Activated effector memory CD4-positive, alpha-beta T cell treated with Interleukin-2 at 50 U/mL for 16 hours (primary cell): ENCODE measurements at places on chromosomes 4 and X.
A peak's percentile ranks its signal among the peaks of the same experiment; 100 is the strongest.

DNA sequence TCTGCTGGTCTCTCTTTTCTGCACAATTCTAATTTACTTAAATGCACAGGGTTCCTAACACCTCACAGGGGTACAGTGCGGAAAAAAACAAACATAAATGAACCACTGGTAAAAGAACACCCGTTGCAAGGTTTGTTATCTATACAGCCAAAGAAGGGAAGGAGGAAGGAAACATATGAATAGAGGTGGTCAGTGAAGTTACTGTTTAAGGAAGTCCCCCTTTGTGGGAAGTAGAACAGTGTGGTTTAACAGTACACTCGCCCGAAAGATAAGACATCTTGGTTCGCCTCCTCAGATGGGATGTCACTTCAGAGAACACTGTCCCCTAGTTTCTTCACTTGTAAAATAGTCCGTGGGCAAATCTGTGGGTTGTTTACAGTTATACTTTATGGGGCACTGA, 57.5 kb downstream of the TEC start:
- DNase-seq = no peak

DNA sequence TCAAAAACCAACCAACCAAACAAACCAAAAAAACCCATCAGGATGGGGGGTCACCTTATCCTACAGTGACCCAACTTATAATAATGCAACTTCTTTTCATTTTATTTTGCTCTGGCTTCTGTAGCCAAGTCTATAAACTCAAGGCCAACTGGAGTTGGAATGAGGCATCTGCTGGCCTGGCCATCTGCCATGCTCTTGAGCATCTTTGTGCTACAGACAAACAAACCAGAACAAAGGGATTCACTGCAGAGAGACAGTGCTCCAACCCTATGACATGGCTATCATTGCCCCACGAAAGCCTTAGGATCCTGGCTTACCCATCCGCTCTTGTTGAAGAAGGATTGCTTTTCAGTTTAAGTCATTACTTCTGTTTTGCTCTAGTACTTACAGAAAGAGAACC, 49.2 kb upstream of the SCRG1 start:
- DNase-seq = no peak

GRCh38 chrX:15050395-15050794, 177.2 kb downstream of the MOSPD2 start:
- DNase-seq = no peak

- no peak for DNase-seq
Measured at GRCh38 chrX:2931155-2931554, 2.0 kb upstream of the ARSD start.

DNA sequence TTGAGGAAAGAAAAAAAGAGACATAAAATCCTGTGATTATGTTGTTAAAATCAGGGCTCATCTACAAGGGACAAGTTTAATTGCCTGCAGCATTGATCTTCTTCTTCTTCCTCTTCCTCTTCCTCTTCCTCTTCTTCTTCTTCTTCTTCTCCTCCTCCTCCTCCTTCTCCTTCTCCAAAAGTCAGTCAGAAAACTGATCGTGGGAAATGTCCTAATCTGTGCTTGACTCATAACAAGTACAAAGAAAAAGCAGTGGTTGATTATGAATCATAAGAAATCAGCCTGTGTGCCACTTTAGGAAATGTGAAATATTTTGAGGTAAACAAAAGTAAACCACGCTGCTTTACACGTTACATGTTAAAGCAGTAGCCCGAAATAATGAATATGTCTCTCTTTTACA, 2.7 kb upstream of the ATP10D start:
- DNase-seq = no peak

- no peak for DNase-seq
Measured at GRCh38 chr4:156536661-156537060, 434.9 kb downstream of the PDGFC start.

DNA sequence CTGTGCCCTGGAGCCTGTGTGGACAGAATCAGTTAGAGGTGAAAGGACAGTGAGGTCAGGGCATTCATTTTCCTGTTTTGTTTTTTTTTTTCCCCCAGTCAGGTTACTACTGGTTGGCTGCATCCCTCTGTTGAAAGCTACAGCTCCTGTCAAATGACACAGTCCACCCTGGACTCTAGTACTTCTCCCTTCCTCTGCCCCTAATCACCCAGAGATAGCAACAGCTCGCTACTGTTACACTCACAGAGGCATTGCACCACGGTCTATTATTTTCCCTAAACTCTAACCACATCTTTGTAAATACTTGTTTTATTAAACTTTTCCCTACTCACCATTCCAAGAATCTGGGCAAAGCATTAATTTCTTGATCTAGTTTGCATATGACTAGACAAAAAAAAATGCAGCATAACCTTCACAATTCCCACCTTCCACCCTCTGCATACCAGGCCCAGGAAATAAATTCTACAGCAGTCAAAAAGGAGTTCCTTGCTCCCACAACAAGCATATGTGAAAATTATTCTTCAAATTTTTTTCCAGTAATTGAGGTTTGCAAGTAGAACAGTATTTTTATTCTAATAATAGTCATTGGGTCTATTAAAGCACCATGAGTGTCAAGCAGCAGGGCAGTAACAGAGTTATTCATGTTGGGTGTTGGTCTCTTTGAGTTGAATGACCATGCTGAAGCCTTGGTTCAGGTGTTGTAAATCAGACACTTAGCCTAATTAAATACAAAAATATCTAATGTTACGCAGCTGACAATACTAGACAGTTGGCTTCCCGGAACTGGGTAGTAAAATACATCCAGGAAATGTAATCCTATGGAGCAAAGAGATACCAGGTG, 329.2 kb downstream of the INPP4B start:
- DNase-seq = no peak

DNA sequence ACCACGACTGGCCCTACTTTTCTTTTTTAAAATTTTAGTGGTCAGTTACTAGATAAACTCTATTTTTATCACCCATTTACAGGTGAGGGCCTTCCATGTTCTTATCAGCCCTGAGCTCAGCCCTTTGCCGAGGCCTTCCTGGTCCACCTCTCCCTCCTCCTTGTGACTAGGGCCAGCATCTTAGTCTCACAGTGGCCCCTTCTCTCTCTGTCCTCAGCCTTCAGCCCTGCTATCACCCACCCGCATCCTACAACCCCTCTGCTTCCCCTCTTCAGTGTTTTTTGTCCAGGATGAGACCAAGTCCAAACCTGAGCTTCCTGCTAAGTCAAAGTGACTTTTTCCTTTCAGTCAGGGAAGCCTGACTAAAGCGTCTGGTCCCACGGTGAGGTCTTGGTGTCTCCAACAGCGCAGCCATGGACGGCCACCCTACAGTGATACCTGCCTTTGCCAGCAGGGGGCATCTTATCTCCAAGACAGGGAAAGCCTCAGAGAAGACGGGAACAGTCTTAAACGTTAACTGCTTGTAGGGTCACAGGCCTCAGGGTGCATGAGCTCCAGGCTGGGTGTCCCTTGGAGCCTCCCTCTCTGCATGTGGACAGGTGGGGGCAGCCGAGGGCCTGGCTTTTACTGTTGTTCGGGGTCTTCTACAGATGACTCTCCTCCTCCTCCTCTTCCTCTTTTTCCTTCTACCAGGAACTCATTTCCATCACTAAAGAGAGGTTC, 11.7 kb upstream of the GAGE10 start:
- DNase-seq = peak; percentile 49

GRCh38 chr4:185771711-185772390, 40.1 kb downstream of the SORBS2 start:
- no peak for DNase-seq

GRCh38 chr4:13164783-13165331, 319.3 kb downstream of the RAB28 start:
- DNase-seq = no peak

- peak; percentile 25 for DNase-seq
Measured at GRCh38 chr4:142703694-142704309, 142.3 kb downstream of the INPP4B start.

DNA sequence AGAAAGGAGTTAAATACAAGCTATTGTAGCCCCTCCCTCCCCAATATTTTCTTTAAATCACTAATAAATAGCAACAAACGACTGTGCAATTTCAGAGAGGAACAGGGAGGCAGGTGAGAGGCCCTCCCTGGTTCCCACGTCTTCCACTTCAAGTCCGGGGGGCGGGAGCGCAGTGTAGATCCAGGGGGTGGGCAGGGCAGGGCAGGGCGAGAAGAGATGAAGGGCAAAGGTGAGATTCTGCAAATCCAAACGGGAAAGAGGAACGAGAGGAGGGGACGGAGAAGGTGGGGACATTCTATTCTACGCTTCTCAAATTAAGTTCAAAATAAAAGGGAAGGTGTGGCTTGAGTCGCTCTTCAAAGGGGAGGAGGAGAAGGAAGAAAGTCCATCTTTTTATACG, 6.8 kb downstream of the NKX6-1 start:
- no peak for DNase-seq

DNA sequence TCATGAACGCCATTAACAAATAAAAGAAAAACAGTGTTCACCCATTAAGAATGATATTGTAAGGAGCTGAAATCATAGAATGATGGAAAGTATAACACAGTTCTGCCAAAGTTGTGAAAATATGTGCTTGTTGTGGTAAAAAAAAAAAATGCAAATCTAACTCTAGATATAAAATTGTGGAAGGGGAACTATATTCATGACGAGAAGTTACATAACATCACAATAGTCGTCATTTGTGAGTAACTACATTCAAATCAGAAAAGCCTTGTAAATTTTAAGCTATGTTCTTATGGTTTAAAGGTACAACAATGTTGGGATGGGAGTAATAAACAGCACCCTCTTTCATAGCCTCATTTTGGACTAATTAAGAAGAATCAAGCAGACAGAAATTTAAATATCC, 57.6 kb upstream of the PRDM8 start:
- DNase-seq = no peak

GRCh38 chr4:64068096-64068495, 341.2 kb downstream of the TECRL start:
- DNase-seq = no peak

GRCh38 chrX:132843363-132843762, 115.1 kb downstream of the HS6ST2 start:
- no peak for DNase-seq

- no peak for DNase-seq
Measured at GRCh38 chr4:40458683-40459082, 123.5 kb downstream of the CHRNA9 start.

DNA sequence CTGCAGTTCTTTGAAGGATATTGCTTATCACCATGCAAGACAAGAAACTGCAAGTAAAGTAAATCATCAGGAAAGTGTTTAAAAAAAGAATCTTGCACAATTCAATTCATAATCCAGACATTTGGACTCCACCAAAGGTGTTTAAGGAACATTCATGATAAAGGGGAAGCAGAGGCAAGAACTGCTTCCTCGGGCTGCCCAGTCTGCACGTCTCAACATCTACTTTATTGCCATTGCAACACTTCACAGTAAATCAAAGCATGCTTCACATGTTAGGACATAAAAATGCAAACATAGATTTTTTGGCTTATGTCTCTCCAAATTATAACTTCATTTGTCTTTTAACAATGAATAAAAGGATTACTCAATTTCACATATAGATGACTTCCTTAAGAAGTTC, 42.5 kb downstream of the MID1 start:
- DNase-seq = no peak

GRCh38 chr4:18578307-18578706, 556.8 kb upstream of the LCORL start:
- DNase-seq = no peak

GRCh38 chrX:23554304-23554703, 113.0 kb upstream of the PRDX4 start:
- DNase-seq = no peak

DNA sequence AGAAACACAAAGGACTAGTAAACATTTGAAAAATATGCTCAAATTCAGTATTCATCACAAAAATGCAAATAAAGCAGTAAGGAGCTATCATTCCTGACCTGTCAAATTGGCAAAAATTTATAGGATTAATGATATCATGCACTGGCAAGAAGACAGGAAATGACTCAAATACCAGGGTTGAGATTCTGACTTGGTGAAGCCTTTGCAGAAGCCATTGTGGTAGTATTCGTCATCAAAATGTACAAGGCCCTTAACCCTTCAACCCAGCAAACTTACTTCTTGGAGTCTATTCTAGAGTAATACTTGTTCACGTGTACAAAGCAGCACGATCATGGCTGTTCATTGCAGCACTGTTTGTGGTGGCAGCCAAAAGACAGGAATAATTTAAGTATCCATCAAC, 132.4 kb downstream of the ENOX2 start:
- DNase-seq = no peak

GRCh38 chr4:112082954-112083586, 62.2 kb upstream of the FAM241A start:
- DNase-seq = no peak

GRCh38 chr4:13794819-13795565, 167.5 kb upstream of the BOD1L1 start:
- DNase-seq = no peak

DNA sequence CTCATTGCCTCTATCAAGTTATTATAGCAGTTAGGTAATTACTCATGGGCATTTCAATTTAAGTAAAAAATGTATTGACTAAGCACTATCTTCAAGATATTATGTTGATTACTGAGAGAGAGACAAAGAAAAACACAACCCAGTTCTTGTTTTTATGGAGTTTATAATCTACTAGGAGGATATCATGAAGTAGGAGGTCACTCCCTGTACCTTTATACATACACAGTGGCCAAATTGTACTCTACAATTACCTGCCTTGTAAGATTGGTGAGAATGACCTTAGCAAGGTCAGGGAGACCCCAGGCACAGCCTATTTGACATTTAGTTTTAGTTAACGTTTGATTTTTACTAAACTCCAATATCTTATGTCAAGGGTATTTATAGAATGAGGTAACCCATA, 5.5 kb downstream of the HPGD start:
- DNase-seq = no peak

DNA sequence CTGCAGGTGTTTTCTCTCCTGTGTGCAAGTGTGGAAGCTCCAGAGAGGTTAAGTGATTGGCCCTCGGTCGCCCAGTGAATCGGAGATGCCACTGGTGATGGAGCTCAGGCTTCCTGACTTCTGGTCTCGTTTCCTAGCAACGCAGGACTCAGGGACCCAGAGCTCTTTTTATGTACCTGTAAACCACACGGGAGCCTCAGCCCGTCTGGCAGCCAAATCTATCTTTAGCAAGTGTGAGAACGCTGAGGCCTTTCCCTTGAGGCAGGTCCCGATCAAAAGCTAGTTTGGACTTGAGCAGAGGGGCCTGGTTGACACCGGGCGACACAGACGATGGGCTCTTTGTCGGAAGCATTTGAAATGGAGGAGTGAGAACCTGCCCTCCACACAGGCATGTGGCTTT, 116.8 kb downstream of the SORCS2 start:
- no peak for DNase-seq

DNA sequence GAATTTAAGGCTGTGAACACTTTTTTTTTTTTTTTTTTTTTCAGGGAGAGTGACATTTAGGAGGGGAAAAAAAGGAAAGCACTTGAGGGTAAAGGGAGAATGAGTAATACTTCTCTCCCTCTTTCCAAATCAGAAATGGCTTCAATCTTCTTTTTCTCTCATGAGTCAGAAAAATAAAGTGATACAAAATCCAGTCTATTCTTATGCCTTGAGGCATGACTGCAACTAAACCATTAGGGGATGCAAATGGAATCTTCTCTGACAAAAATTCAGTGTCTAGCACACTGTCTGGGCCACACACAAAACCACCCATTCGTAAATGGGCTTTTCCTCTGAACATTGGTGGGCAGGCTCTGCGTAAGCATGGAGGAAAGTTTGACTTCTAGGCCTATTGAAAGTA, 46.7 kb upstream of the POU4F2 start:
- no peak for DNase-seq
